ENCODE measurements at places on chromosomes 11 and 22.

DNA sequence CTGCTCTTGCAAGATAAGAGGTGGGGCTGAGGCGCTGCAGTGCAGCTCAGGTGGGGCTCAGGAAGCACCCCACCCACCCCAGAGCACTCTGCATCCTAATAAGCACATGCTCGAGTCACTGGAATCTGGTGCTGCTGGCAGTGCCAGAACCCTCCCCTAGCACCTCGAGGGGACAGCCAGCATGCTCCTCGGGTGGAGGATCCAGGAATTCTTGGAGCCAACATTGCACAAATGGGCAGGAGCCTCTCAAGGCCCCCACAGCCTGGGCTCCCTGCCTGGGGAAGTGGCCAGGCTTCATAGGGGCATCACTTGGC, 27.5 kb upstream of the CABP7 start:
- DNase-seq, result no peak

GRCh38 chr11:86440305-86440716, 65.6 kb downstream of the CCDC81 start:
- peak; percentile 91 for DNase-seq

GRCh38 chr11:12599408-12600143, 74.6 kb upstream of the TEAD1 start:
- DNase-seq, result peak; percentile 8

GRCh38 chr22:29072979-29073617, at the start of gene KREMEN1:
Gene KREMEN1 (plus strand): TSS chr22:29073035. CDS start chr22:29073131, 96 bp downstream.
- DNase-seq, result no peak

DNA sequence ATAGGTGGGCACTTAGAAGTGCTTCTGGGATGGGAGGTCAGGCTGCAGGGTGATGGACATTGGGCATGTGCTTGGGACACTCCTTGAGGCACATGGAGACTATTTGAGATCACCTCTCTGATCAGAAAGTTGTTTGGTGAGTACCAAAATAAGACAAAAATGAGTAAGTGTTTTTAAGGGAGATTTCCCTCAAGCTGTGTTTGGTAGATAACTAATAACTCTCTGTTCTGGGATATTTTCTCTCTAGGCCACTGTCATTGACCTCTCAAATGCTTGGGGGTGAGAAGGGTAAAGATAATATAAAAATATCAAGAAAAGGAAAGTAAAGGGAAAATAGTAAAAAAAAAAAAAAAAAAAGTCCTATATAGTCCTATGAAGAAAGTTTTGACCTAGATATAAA, 117.8 kb downstream of the TEAD1 start:
- DNase-seq, result no peak

GRCh38 chr11:125448136-125448535, 47.9 kb downstream of the FEZ1 start:
- peak; percentile 34 for DNase-seq

DNA sequence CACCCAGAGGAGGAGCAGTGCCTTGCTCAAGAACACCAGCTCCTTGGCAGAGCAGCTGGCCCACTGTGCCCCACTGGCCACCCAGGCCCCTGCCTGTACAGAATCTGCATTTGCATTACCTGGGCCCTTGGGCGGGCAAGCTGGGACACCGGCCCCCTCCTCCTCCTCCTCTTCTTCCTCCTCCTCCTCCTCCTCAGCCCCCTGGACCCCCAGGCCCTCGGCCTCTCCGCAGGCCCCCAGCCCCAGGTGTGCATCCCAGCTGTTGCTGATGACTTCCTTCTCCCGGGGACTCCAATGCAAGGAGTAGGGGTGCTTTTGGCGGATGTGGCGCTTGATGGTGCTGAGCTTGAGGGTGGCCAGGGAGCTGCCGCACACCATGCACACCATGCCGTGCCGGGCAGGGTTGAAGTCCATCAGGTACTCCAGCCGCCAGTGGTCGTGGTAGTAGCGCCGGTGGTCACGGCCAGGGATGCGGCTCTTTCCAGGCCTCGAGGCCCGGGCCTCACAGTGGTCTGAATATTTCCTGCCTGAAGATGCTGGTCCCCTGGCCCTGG, 2.8 kb downstream of the ZFTA start:
- DNase-seq, result no peak

GRCh38 chr11:74863410-74863809, 85.5 kb downstream of the XRRA1 start:
- no peak for DNase-seq

GRCh38 chr11:69683764-69684333, 8.7 kb upstream of the LTO1 start:
- DNase-seq, result peak; percentile 20

- no peak for DNase-seq
Observed at GRCh38 chr11:85787809-85788760, 22.9 kb downstream of the SYTL2 start.

DNA sequence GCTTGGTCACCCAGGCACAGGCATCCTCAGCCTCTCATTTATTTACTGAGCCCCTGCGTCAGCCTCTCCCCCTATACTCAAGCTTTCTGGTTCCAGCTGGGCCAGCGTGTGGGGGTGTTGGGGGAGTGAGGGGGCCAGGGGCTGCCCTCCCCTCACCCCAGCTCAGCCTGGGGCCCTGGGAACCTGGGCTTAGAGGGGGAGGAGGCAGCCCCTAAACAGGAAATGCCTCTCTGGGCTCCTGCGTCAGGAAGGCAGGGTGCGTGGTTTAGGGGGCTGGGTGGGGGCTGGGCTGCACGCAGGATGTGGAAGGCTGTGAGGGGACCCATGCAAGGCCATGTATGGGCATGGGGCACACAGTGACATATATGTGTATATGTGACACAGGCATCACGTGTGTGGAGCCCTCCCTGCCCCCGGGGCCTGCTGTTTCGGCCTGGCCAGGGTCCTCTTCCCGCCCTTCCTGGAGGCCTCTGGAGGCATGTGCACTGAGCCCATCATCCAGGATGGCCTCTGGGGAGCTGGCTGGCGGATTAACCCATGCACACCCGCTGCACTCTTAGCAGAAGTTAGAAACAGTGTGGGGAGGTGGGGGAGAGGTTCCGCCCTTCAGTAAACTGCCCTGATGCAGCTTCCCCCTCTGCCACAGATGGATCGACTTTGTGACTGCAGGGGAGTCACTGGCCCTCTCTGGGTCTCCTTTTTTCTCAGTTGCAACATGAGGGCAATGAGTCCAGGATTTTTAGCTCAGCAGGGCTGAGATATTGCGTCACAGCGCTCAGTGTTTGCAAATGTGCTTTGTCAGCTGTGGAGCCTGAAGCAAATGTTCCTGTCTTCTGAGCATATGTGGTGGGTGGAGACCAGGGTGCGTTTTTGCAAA, 1.1 kb upstream of the CD248 start:
- peak; percentile 95 for DNase-seq

- DNase-seq, result no peak
Observed at GRCh38 chr11:15768321-15768720, 588.0 kb downstream of the SOX6 start.

- no peak for DNase-seq
Observed at GRCh38 chr22:29951791-29952413, 68.9 kb downstream of the MTMR3 start.

DNA sequence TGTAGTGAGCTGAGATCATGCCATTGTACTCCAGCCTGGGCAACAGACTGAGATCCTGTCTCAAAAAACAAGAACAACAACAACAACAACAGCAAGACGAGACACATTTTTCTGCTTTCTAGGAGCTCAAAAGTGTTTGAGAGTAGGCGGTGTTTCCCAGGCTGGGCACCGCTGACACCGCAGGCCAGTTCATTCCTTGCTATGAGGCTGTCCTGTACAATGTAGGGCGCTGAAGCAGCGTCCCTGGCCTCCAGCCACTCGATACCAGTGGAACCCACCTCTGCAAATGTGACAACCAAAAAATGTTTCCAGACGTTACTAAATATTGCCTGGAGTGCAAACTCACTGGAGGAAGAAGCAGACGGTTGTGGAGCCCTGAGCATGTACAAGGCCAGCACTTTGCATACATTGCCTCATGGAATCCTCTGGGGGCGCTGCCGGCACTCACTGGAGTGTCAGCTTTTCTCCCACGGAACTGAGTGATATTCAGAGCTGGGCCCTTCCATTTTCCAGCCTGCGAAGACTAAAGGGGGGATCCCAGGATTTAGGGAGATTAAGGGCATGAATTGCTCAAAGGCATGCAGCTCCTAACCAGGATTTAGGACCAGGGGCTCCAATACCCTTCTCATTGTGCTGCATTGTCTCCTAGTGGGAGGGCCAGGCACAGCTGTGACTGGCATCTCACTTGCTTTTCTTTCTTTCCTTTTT, 5.8 kb upstream of the MIEF1 start:
- peak; percentile 75 for DNase-seq

DNA sequence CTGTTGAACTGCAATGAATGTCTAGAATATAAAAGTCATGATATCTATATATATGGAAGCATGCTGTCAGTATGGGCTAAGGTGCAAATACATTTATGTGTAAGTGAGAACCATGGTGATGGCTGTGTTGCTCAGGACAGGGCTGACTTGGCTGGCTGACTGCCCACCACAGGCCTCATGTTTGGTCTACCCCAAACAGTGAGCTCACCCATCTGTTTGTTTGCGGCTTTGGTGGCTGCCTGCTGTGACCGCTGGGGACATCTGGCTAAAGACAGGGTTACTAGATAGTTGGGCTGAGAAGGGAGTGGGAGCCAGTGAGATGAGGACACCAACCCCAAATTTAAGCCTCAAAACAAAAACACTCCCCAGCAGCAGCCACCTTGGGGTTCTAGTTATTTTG, 6.3 kb downstream of the CD44 start:
- DNase-seq, result peak; percentile 45

- peak; percentile 87 for DNase-seq
Observed at GRCh38 chr11:102287964-102288724, 29.1 kb upstream of the BIRC3 start.

DNA sequence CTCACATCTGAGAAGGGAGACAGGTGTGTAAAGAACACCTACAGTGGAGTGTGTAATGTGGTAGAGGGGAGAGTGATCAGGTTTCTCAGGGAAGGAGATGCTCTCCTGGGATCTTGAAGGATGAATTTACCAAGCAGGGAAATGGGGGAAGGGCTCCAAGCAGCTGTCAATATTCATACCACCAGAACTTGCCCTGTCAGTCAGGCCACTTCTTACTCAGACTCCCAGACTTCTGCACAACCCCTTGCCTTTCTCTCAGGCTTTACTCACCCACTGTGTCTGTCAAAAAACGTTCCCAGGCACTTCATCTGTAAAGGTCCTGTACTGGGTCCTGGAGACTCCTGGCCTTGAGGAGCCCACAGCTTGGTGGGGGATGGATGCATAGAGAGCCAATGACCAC, 14.0 kb upstream of the FCHSD2 start:
- DNase-seq, result no peak

DNA sequence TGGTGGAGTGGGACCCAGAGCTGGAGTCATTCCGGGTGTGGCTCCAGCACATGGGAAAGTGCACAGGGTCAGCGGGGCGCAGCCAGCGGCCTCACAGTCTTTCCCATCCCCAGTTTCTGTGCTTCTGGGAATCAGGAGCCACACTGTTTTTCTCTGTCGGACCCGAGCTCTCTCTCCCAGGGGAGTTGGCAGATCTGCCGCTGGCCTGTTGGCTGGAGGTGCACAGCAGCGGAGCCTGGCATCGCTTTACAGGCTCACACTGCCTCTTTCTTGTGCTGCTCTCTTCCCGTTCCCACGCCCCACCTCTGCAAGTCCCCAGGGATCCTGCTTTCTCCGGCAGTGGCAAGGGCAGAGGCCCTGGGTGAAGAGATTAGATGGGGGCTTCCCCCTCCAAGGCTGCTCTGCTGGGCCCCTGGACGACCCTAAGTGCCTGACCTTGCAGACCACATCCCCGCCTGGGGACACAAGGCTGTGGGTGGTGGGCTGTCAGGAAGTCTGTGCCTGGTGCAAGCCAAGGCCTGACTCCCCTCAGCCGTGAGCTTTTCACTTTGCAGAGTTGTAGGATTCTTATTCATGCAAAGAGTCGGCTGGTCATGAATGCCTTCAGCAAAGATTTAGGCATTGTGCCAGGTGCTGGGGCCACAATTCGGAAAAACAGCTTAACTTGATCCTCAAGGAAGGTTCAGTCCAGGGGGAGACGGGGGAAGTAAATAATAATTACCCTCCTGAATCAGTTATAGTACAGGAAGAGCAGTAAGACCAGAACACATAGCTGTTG, 116.3 kb downstream of the TIMP3 start:
- DNase-seq, result peak; percentile 35

GRCh38 chr11:9015677-9016076, 11.9 kb upstream of the NRIP3 start:
- peak; percentile 88 for DNase-seq

- peak; percentile 92 for DNase-seq
Observed at GRCh38 chr22:40396882-40397281, 26.5 kb downstream of the SGSM3 start.

- DNase-seq, result no peak
Observed at GRCh38 chr11:19353287-19353850, 112.6 kb upstream of the E2F8 start.

- no peak for DNase-seq
Observed at GRCh38 chr22:39242595-39243438, 2.0 kb downstream of the PDGFB start.

GRCh38 chr11:45248501-45249011, 37.6 kb downstream of the SYT13 start:
- DNase-seq, result no peak

DNA sequence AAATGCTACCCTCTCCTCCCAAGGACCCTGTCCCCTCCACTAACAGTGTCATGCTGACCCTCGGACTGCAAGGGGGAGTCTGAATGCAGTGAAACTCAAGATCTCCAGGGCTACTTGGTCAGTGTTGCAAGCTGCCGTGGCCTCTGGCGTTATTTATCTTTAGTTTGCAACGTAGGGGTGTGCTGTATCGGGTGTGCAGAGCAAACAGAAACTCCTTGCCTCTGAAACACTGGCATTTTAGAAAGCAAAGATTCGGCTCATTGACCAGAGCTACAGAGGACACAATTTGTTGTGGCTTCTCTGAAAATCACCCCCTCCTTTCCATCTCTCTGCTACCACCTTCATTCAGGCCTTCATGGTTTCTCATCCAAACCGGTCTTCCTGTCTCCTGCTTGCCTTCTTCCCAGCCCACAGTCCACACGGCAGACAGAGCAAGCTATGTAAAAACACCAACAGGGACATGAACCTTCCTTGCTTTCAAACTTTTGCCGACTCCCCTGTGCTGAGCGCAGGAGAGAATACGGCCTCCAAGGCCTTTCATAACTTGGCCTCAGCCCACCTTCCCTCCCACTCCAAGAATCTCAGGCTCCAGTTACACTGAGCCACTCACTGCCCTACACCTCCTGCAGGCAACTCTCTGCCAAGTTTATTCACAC, 14.9 kb downstream of the FZD4 start:
- peak; percentile 85 for DNase-seq

GRCh38 chr11:61362542-61362875, 335 bp downstream of the TMEM138 start:
- peak; percentile 66 for DNase-seq

DNA sequence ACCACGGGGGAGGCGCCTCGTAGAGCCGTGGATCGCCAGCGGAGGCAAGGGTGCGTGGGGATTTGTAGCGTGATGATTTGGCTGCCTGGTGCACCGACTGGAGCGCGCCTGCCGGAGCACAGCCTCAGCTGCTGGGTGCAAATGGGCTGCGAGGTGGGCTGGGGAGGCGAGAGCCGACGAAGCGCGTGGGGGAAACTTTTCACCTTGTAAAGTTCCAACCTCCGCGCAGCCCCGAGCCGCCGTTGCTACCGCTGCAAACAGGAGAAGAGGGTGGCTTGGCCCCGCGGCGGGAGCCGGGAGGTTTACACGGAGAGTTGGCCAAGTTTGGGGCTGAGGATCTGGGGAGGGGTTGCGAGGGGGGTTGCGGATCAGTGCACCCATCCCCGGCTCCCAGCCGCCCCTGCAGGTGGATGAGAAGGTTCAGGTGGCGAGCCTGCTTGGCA, 528 bp downstream of the FAT3 start:
- no peak for DNase-seq

- DNase-seq, result no peak
Observed at GRCh38 chr11:125481531-125481930, 14.5 kb downstream of the FEZ1 start.
